ENCODE measurements at places on chromosomes 5 and 9.

GRCh38 chr5:39113354-39113953 is 39.3 kb upstream of the RICTOR start:
- DNase-seq: no peak

GRCh38 chr5:150184990-150185912 is 4.6 kb upstream of the SLC6A7 start:
- DNase-seq: no peak

- DNase-seq: no peak
Measured at GRCh38 chr5:9361835-9362234, 184.0 kb downstream of the SEMA5A start.

DNA sequence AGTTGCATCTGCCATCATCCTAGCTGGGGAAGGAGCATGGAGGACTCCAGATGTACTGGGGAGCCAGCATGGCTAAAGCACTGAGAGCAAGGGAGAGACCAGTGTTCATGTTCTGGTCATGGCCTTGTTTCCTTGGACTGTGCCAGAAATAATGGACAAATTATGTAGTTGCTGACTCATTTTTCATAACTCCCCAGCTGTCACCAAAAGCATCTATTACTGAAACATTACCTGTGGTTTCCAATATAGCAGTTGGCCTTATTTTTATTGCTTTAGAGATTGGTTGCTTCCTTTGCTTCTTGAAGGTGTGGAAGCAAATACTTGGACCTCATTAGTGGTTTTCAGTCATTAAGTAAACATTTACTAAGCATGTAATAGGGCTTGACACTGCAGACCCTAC is 11.3 kb downstream of the RALGPS1 start:
- no peak for DNase-seq

GRCh38 chr9:134895097-134895496 is 14.5 kb downstream of the FCN2 start:
- DNase-seq: no peak

- no peak for DNase-seq
Measured at GRCh38 chr9:93587284-93587650, 10.9 kb downstream of the PHF2 start.

GRCh38 chr5:73603998-73604397 is 22.0 kb upstream of the ARHGEF28 start:
- no peak for DNase-seq

DNA sequence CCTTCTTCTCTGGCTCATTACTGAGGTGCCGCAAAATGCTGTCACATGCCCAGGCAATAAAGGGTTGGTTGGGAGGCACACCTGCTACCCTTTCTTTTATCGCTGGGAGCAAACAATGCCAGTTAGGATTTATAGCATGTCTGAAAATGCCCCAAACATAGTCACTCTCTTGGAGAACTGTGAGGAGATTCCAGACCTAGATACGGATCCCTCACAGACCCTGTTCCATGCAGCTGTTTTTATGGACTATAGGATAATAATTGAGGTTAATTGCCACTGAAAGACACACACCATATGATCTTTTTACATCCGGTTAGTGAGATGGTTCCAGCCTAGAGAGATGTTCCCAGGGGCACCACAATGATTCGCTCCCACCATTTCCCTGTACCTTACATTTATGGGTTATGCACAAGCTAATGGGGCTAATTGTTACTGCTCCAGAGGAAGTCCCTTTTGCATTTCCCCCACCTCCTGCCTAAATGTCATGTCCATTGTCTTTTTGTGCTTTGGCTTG is 318.1 kb downstream of the PIK3R1 start:
- DNase-seq: no peak

GRCh38 chr9:133377721-133378216 is 1.6 kb downstream of the STKLD1 start:
- DNase-seq: no peak

DNA sequence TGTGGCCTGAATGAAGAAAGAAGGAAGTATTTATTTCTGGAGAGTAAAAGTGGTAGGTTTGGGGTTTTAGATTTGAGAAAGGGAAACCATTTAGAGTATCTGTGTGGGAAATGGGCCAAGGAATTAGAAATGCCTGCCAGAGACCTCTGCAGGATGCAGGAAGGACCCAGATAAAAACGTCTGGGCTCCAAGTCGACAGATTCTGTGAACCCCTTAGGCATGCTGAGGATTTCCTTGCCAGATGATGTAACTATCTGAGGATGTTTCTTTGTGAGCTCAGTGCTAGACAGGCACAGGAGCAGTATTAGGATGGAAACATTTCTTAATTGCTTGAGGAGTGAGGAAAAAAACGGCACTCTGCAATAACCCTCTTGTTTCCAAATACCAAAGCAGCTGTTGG is 251.8 kb upstream of the DMRT1 start:
- no peak for DNase-seq

DNA sequence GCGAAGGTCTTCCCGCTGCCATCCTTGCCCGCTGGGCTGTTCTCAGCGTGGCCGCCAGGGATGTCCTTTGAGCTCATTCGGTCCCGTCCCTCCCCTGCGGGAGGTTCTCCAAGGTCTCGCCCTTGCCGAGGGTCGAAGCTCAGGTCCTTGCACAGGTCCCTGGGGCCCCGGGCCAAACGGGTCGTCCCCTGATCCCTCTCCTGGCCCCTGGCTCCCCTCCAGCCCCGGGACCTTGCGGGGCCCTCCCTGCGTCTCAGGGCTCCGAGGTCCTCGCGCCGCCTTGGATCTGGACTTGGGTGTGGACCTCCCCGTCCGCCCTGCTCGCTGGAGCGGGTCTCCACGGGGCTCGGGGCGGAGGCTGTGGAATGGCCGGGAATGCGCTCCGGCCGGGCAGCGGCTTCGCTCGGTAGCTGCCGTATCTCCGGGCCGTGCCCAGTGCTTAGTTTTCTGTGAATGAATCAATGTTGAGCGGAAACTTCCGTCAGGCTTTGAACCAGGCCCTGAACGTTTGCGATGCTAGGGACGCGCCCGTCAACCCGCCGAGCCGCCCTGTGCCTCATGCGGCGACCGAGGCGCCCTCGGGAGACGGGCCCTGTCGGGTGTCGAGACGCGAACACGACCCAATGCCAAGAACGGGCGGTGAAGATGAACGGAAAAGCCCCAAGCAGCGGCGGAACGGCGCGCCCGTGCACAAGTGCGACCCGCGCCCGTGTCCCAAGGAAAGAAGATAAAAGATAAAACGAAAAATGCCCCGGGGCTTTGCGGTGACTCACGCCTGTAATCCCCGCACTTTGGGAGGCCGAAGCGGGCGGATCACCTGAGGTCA is 780 bp downstream of the RNU6ATAC start:
- peak; percentile 71 for DNase-seq

GRCh38 chr5:74429495-74429894 is 211.0 kb downstream of the ENC1 start:
- DNase-seq: no peak

DNA sequence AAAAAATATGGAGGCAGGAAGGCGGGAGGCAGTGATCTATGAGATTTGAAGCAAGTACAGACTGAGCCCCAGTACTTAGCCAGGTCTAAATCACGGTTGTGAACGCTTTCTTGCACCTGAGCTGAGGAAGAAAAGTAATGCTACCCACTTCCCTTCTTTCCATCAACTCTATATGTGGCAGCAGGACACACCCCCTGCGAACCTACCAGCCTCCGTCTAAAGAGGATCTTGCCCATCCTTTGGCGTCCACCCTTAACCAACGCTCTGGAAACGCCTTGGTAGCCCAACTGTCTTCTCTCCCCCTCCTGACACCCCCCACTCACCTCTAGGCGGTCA is 545 bp downstream of the HMGCS1 start:
- DNase-seq: no peak

GRCh38 chr5:80193401-80193800 is 62.4 kb downstream of the SERINC5 start:
- no peak for DNase-seq

DNA sequence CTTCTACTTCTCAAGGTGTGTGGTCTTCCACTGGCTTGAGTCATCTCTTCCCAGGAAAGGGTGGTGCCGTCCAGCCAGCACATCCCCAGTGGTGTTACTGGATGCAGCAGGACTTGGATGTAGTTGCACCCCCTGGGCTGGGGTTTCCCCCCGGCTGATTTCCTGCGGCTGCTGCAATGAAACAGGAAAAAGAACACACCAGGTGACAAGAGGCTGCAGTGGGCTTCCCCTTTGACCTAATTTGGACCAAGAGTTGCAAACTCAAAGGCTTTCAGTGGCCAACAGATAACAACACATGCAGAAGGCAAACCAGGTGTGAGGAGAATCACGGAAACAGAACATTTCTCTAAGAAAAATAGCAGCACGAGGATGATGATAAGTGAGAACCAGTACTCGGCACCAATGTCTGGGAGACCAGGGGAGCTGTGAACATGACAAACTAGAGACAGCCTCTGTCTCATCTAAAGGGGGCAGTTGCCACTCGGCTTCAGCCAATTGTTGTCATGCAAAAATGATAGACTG is 83.7 kb downstream of the PDE6A start:
- DNase-seq: no peak

- no peak for DNase-seq
Measured at GRCh38 chr9:18122171-18122570, 351.8 kb upstream of the ADAMTSL1 start.

GRCh38 chr9:128431207-128431606 is 10.6 kb downstream of the CERCAM start:
- no peak for DNase-seq

- DNase-seq: peak; percentile 25
Measured at GRCh38 chr5:132688536-132689339, 14.9 kb downstream of the IL4 start.

- DNase-seq: no peak
Measured at GRCh38 chr5:138605254-138605972, 30.2 kb upstream of the HSPA9 start.

DNA sequence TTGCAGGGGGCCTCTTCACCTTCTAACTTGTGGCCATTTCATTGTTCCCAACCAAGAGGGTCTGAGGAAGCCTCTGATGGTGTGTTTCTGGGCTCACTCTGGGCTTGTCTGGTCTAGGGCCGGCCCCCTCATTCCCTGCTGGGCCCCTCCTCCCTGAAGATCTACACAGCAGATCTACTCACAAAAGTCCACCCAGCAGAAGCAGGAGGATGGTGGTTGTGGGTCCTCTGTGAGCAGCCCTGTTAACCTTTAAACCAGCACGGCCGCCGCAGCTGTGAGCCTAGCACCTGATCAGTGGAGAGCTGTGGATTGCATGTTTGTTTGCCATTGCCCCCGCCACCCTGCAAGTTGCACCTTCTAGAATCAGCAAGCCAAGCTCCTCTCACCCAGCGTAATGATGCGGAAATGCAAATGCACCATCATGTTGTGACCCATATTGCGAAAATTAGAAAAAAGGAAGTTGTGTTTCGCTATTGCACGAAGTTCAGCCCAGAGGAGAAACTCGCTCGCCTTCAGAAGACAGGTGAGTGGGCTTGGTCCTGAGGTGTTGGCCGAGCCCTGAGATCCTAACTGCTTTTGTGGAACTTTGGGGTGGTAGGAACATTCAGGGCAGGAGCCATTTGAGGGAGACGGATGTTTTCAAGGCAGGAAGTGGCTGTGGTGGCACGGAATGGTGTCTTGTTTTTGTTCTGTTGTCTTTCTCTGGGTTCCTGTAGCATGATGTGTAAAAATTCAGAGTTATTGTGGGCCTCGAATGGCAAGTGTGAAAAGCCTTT is 16.7 kb downstream of the FGD3 start:
- peak; percentile 68 for DNase-seq

GRCh38 chr5:114857941-114858551 is 311.7 kb downstream of the TRIM36 start:
- no peak for DNase-seq

- no peak for DNase-seq
Measured at GRCh38 chr5:103808464-103809106, 246.0 kb upstream of the NUDT12 start.

- DNase-seq: no peak
Measured at GRCh38 chr9:6708732-6709131, 49.0 kb upstream of the KDM4C start.

DNA sequence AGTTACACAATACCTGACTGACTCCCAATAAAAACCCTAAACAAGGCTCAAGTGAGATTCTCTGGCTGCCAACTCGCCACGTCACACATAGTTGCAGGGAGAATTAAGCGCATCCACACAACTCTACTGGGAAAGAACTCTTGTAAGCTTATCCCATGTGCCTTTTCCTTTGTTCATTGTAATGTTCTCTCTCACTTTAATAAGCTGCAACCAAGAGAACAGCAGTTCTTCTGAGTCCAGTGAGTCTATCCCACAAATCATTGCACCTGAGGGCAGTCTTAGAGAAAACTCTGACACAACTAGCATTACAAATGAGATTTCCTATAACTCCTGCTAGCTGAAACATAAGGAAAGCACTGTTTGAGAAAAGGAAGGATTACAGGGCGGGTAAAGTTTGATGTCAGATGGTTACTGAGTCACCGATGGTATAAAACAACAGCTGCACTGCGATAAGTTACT is 27.4 kb downstream of the CENPK start:
- no peak for DNase-seq

GRCh38 chr5:87499478-87500410 is 87.0 kb upstream of the CCNH start:
- DNase-seq: no peak

DNA sequence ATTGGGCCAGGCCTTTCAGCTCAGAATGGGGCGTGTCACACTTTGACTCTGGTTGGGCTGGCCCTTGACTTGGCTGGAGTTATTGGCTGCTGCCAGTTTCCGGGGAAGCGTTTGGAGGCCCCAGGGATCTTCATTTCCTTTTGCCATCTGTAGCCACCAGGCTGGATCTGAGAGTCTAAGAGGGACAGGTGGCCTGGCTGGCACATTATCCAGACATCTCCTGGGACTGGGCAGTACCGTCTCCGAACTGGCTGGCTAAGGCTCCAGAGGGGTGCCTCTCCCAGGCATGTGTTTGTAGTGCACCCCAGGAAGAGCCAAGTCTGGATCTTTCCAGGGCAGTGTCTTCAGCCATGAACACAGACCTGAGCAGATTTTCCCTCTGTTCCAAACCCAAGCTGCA is 9.7 kb upstream of the JADE2 start:
- no peak for DNase-seq

DNA sequence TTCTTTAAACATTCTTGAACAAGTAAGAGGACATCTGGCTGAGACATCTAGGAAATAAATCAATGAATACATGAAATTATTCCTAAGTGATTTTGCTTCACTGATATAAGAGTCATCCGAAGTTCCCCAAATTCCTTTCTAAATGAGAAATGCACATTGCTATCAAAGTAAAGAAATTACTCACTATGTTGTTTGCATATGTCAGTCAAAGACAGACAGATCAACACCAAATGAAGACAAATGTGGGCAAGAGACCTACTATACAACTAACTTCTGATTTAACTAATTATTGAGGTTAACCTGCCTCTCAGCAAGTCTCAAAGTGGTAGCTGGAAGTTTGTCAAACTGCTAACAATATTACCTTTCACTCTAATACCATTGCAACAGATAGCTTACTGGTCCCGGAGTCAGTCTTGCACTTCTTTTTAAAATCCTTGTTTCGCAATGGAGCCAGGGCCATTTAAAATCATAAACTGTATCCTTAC is 13.2 kb downstream of the TUT7 start:
- no peak for DNase-seq

GRCh38 chr9:121318631-121319382 is 50.8 kb downstream of the GSN start:
- DNase-seq: no peak

GRCh38 chr5:82367930-82368329 is 89.8 kb upstream of the RPS23 start:
- DNase-seq: no peak

GRCh38 chr9:115115117-115115880 is 2.7 kb downstream of the TNC start:
- no peak for DNase-seq

All from activated naive CD4-positive, alpha-beta T cell treated with anti-CD3 and anti-CD28 coated beads, Interleukin-2, amount 50 U/mL, for 16 hours (primary cell).